Fibroblast of lung (primary cell): ENCODE measurements at places on chromosomes 4 and X. TPM values are rescaled to one million over a fixed set of nuclear protein-coding genes. Genes with fewer than 3 reads are reported as not detected.

GRCh38 chrX:77455437-77455836 is 8.2 kb downstream of the FGF16 start:
- no peaks in the 10 kb centered on the region for H3K36me3 ChIP-seq
- H3K4me3 ChIP-seq, result no peak overlapping the region
- H3K27ac ChIP-seq, result no peak overlapping the region
- DNase-seq, result no peak
- H3K27me3 ChIP-seq, result no peaks in the 10 kb centered on the region

TAF7L gene
- total RNA-seq, result 0.33 and 0.51 TPM in 2 replicates

DNA sequence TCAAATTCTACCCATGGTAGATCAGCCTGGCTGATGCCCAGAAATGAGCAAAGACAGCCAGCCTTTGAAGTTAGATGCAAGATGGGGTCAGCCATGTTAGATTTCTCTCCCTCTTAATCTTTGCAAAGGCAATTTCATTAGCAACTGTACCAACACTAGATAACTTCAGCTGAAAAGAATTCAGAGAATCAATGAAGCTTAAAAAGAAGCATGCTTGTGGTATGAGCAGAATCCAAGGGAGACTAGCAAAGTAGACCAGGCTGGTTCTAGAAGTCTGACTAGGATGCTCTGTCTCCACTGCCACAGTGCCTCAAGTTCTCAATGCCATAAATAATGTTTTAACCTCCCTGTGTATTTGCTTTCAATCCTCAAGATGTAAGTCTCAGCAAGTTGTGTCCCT is 247.3 kb downstream of the SLC7A11 start:
- H3K27ac ChIP-seq, result no peak overlapping the region
- no peak overlapping the region for H3K4me3 ChIP-seq
- DNase-seq, result peak; percentile 89
- no peaks in the 10 kb centered on the region for H3K36me3 ChIP-seq
- H3K27me3 ChIP-seq, result no peaks in the 10 kb centered on the region

SLC49A3 gene
- 3.9 and 5.1 TPM in 2 replicates for total RNA-seq

DNA sequence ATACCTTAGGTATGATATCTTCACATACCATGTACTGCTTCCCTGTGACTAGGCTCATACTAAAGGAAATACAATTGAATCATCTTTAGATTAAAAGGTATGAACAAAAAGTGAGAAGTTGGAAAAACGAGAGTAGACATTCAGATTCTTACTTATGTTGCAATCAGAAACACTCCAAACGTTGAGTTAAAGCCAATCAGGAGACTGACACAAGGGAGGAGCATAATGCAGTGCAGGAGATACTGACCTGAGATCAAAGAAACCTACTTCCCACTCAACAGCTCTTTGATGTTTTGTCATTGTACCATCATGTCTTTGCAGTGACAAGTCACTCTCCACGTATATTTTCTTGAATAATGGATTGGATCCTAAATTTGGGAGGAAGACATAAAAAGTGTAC is 8.9 kb upstream of the PCDH18 start:
- H3K4me1 ChIP-seq, result peaks cover 4% of the 10 kb centered on the region
- no peak overlapping the region for H3K27ac ChIP-seq
- H3K4me3 ChIP-seq, result no peak overlapping the region
- peak; percentile 7 for DNase-seq
- H3K36me3 ChIP-seq, result no peaks in the 10 kb centered on the region

YY2 gene
- total RNA-seq, result 1.0 and 2.8 TPM in 2 replicates

DNA sequence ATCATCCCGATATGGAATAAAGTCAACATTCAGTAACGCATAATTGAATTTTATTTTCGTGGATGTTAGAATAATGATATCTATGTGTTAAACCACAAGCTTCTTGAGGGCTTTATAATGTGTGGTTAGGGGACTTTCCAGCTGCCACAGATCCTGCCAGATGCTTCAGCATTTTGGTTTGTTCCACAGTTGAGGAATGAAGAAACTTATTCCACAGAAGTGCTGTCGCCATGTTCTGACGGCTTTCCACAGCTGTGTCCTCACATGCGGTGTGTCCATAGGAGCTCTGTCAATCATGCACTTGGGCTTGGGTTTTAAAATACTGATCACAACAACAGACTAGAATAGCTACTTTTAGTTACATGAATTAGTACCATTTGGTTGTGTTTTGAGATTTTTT is 411.9 kb downstream of the TRIML1 start:
- DNase-seq, result no peak
- no peak overlapping the region for H3K4me3 ChIP-seq
- no peak overlapping the region for H3K27ac ChIP-seq
- no peaks in the 10 kb centered on the region for H3K36me3 ChIP-seq
- H3K4me1 ChIP-seq, result no peaks in the 10 kb centered on the region
- no peaks in the 10 kb centered on the region for H3K27me3 ChIP-seq

DNA sequence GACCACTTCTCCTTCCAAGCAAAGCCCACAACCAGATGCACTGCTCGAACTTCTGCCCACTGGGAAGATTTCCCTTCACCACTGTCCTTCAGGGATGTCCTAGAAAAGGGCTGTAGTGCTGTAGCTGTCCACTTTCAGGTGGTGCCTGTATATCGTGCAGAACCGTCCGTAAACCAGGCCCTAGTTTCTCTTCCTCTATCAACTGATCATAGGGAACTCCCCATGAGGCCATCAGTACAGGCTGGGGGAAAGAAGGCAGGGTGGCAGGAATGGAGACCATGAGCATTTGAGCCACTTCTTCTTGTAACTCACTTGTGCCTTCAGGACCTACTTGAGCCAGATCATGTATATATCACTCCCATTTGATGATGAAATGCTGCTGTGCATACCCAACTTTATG is 57.3 kb upstream of the FAM9B start:
- H3K4me1 ChIP-seq, result no peaks in the 10 kb centered on the region
- no peak for DNase-seq
- no peak overlapping the region for H3K4me3 ChIP-seq
- H3K36me3 ChIP-seq, result no peaks in the 10 kb centered on the region
- no peak overlapping the region for H3K27ac ChIP-seq
- H3K27me3 ChIP-seq, result no peaks in the 10 kb centered on the region

LRCH2 gene
- 12.8 and 19.5 TPM in 2 replicates for total RNA-seq

CT47C1 gene
- total RNA-seq, result not detected in 2 replicates

DNA sequence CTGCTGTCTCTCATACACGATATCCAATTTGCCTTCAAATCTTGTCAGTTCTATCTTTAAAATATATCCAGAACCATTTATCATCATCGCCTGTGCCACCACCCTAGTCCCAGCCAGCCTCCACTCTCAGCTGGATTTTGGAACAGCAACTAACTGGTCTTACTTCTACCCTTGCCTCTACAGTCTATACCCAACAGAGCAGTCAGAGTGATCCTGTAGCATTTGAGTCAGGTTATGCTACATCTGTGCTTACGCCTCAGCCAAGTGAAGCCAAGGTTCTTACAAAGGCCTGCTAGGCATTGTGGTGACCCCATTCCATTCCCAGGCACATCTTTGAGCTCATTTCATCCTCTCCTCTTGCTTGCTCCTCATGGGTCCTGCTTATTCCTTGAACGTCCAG is 95.7 kb upstream of the ACSL1 start:
- no peak overlapping the region for H3K27ac ChIP-seq
- no peaks in the 10 kb centered on the region for H3K36me3 ChIP-seq
- no peaks in the 10 kb centered on the region for H3K4me1 ChIP-seq
- H3K4me3 ChIP-seq, result no peak overlapping the region

DNA sequence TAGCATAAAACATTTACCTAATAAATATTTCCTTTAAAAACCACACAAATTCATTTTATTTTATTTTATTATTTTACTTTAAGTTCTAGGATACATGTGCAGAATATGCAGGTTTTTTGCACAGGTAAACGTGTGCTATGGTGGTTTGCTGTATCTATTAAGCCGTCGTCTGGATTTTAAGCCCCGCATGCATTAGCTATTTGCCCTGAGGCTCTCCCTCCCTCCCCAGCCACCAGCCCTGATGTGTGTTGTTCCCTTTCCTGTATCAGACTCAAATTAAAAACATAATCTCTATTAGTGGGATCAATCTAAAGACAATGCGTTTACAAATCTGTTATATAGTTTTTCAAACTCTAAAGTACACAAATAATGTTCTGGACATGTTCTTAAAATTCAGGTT is 1.2 kb upstream of the HTN3 start:
- no peak for DNase-seq
- no peak overlapping the region for H3K4me3 ChIP-seq
- no peaks in the 10 kb centered on the region for H3K36me3 ChIP-seq
- no peaks in the 10 kb centered on the region for H3K27me3 ChIP-seq
- H3K4me1 ChIP-seq, result no peaks in the 10 kb centered on the region

TLR8 gene
- total RNA-seq, result not detected in 2 replicates

DNA sequence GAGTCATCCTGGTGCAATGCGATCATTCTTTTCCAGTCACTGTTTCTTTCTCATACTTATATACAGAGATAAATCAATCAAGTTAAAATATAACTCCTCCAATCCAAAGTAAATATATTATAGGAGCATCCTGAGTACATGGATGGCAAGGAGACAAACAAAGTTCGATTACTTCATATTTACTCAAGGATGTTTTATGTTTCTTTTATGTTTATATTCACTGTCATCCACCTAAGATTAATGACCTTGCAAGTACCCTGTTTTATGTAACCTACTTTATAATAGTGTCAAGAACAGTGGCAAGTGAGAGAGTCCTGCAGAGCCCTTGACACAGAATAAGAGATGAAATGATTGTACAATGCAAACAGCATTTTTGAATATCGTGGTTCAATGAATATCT is at the start of gene UGT2B11:
UGT2B11 (minus strand) TSS at position 33 of the 400 bp plus-strand sequence; CDS start at position 7, 26 bp downstream.
- H3K36me3 ChIP-seq, result no peaks in the 10 kb centered on the region
- H3K27me3 ChIP-seq, result no peaks in the 10 kb centered on the region
- no peak within 1 kb of the TSS for H3K27ac ChIP-seq
- H3K4me1 ChIP-seq, result no peaks in the 10 kb centered on the region
- no peak for DNase-seq

DNA sequence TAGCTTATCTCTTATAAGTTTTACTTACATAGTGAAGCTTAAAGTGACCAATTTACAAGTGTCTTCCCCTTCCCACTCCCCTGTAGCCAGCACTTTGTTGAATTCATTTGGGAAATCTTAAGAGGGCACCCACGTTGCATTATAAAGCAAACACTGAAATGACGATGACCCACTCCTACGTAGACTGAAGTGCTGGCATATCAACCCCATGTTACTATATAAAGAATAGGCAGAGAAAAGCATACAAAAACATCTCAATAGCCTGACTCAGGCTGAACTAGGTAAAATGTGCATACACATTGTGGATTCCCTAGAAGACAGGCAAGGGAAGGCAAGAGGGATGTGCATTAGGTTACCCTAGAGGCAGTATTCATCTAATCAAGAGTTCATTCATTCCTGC is 313.4 kb downstream of the TENM3 start:
- H3K27me3 ChIP-seq, result no peaks in the 10 kb centered on the region
- H3K36me3 ChIP-seq, result no peaks in the 10 kb centered on the region
- DNase-seq, result peak; percentile 88
- no peak overlapping the region for H3K4me3 ChIP-seq
- no peak overlapping the region for H3K27ac ChIP-seq

- no peak overlapping the region for H3K27ac ChIP-seq
- no peaks in the 10 kb centered on the region for H3K27me3 ChIP-seq
- no peak overlapping the region for H3K4me3 ChIP-seq
- no peaks in the 10 kb centered on the region for H3K36me3 ChIP-seq
- no peak for DNase-seq
- H3K4me1 ChIP-seq, result no peaks in the 10 kb centered on the region
These were observed 779.0 kb upstream of the INTU start for GRCh38 chr4:126853715-126854114.

DNA sequence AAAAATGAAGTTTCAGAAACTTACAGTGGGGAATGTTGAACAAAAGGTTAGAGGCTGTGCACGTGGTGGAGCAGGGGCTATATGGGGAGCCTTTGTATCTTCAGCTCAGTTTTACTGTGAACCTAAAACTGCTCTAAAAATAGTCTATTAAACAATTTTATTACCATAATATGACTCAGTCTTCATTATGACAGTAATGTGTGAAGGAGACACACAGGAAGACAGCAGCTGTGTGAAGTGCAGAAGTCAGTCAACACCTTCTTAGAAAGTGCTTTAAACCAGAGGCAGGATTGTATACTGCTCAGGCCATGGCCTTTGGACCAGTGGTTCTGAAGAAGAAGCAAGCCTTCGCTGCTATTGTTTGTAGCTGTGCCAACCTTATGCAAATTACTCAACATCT is 89.7 kb downstream of the ARHGAP10 start:
- H3K36me3 ChIP-seq, result no peaks in the 10 kb centered on the region
- H3K27ac ChIP-seq, result no peak overlapping the region
- H3K4me3 ChIP-seq, result no peak overlapping the region
- H3K27me3 ChIP-seq, result no peaks in the 10 kb centered on the region

- no peak overlapping the region for H3K27ac ChIP-seq
- H3K4me1 ChIP-seq, result no peaks in the 10 kb centered on the region
- DNase-seq, result no peak
- H3K4me3 ChIP-seq, result no peak overlapping the region
These were observed 8.0 kb downstream of the PPP3CA start for GRCh38 chr4:101339332-101339731.

GRCh38 chr4:185728893-185729292 is 83.1 kb downstream of the SORBS2 start:
- no peak for DNase-seq
- H3K4me1 ChIP-seq, result no peaks in the 10 kb centered on the region

GRCh38 chrX:17438221-17438620 is 63.2 kb downstream of the NHS start:
- H3K36me3 ChIP-seq, result no peaks in the 10 kb centered on the region
- no peak overlapping the region for H3K27ac ChIP-seq
- H3K4me1 ChIP-seq, result no peaks in the 10 kb centered on the region
- no peak for DNase-seq
- no peak overlapping the region for H3K4me3 ChIP-seq
- no peaks in the 10 kb centered on the region for H3K27me3 ChIP-seq

DNA sequence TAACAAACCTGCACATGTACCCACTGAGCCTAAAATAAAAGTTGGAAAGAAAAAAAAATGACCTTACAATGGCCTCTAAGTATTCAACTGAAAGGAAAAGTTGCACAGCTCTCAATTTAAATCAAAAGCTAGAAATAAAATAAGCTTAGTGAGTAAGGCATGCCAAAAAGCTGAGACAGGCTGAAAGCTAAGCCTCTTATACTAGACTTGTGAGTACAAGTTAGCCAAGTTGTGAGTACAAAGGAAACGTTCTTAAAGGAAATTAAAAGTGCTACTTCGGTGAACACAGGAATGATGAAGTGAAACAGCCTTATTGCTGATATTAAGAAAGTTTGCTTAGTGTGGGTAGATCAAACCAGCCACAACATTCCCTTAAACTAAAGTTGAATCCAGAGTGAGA is 707.9 kb upstream of the PITX2 start:
- no peaks in the 10 kb centered on the region for H3K36me3 ChIP-seq
- H3K27ac ChIP-seq, result no peak overlapping the region
- DNase-seq, result peak; percentile 54
- no peaks in the 10 kb centered on the region for H3K4me1 ChIP-seq
- no peaks in the 10 kb centered on the region for H3K27me3 ChIP-seq

GRCh38 chrX:29477878-29478277 is 737.5 kb upstream of the MAGEB2 start:
- no peak for DNase-seq
- no peaks in the 10 kb centered on the region for H3K4me1 ChIP-seq
- no peak overlapping the region for H3K27ac ChIP-seq
- no peak overlapping the region for H3K4me3 ChIP-seq
- H3K27me3 ChIP-seq, result no peaks in the 10 kb centered on the region
- H3K36me3 ChIP-seq, result no peaks in the 10 kb centered on the region
